ENCODE measurements at places on chromosomes 7 and 10. TPM values are rescaled to one million over a fixed set of nuclear protein-coding genes. Genes with fewer than 3 reads are reported as not detected.

The NUTM2E gene
- not detected for total RNA-seq

The OPN4 gene
- total RNA-seq, result not detected

DNA sequence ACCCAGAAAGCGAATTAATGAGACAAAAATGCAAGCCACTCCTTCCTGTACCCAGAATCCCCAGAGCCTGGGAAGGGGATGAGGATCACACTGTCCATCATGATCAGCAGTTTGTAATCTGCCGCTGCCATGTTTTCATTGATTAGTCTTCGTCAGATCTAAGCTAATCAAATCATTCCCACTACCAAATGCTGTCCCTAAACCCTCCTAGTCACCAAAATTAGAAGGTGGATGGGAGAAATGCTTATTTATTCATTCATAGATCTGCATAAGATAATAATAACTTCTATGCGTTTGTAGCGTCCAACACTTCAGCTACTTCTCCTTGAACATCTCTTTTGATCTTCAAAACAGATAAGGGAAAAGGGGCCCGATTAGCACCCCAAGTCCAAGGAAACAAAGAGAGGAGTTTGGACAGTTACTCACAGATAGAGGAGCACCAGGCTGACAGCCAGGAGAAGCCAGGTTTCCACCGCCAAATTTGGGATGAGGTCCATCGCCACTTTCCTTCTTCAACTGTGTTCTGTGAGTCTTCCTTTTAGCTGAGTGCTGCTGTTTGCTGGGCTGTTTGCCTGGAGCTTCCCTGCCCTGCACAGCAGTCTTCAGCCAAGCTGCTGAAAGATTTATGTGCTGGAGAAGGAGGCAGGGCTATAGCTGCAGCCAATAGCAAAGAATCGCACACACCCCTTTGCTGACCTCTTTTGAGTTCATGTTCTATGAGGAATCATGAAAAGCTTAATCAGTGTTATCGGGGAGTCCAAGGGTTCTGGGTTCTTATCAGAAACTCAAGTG, at the start of gene CYP3A5:
Gene CYP3A5, minus strand, starts transcription at position 597 of the 792 bp plus-strand sequence. Its CDS starts 100 bp downstream, at position 497.
- no peak for DNase-seq

The SLC26A5 gene
- total RNA-seq, result not detected

GRCh38 chr10:70405037-70405824, 1.3 kb downstream of the EIF4EBP2 start:
- DNase-seq, result peak; percentile 30

GRCh38 chr7:35519971-35520809, 174.7 kb downstream of the HERPUD2 start:
- DNase-seq, result peak; percentile 47

- DNase-seq, result no peak
These were observed 208.4 kb upstream of the KCND2 start for GRCh38 chr7:120064565-120064964.

The SUMF2 gene
- 166 TPM for total RNA-seq

DNA sequence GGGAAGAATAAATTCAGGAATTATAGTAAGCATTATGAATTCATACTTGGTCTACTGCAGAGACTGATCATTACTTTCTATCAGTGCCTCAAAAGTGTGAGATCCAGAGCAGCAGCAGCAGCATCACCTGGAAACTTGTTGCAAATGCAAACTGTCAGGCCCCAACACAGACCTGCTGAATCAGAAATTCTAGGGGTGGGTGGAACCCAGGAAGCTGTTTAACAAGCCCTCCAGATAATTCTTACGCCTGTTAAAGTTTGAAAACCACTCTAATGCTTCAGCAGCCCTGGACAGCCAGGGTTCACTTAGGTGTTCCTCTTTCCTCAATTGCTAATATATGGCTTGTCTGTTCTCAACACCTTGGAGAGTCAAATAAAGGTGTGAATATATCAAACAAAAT, 19.5 kb downstream of the CACUL1 start:
- no peak for DNase-seq

The CABCOCO1 gene
- not detected for total RNA-seq

DNA sequence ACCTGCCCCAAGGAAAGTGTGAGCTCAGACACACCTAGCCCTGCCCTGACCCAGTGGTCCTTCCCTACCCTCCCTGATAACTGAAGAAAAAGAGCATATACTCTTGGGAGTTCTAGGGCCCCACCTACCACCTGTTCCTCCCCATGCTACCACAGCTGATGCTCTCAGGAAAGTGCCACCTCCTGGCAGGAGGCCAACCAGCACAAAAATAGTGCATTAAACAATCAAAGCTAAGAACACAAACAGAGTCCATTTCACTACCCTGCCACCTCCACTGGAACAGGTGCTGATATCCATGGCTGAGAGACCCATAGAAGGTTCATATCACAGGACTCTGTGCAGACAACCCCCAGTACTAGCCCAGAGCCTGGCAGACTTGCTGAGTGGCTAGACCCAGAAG, 288.6 kb upstream of the PHF14 start:
- DNase-seq, result no peak

DNA sequence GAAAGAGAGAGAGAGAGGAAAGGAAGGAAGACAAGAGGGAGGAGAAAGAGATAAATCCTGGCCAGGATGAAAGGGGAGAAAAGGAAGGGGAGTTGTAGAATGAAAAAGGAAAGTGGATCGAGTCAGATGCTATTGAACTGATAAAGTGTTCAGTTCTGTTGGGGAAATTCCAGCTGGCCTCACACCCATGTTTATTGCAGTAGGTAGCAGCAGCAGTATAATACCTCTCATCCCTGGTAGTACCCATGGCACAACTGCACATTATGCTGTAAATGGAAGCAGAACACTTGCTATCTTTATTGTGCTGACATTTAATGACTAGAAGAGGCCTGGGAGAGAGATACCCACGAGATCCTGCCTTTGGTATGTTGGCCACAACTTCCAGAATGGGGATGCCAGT, 178.1 kb downstream of the EVX1 start:
- DNase-seq, result no peak

- DNase-seq, result no peak
These were observed 494.7 kb downstream of the SDK1 start for GRCh38 chr7:3795781-3796180.

Measured in activated T-helper 1 cell treated with anti-CD3 and anti-CD28 coated beads, Interleukin-12 subunit alpha, Interleukin-12 subunit beta, Interleukin-2, Interleukin-4 antibody, amounts not matched to agents 30 ng/mL and 10 ng/mL and 1 ng/mL, durations not matched to agents 14 hours and 24 hours and 36 hours (primary cell).